ENCODE measurements at places on chromosomes 2 and 18. TPM values are rescaled to one million over a fixed set of nuclear protein-coding genes. Genes with fewer than 3 reads are reported as not detected.

DNA sequence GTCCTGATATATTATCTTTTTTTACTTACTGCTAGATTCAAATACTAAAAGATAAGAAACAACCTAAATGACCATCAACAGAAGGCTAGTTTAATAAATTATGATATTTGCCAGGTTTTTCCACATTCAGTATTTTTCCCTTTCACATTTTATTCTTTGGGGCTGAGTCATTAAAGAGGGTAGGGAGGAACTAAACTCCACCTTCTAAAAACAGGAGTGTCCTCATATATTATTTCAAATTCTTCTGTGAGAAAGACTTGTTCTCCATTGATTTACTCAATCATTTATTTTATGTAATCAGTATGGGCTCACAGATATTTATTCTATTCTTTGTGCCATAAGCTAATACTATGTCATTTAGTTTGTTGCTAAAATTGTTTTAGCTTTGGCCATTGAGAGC lies 9.0 kb downstream of the HDHD2 start:
- H3K4me1 ChIP-seq, result peaks cover 16% of the 10 kb centered on the region
- 0 out of 3 replicates have a peak, but pooled peaks cover 3% of the 10 kb centered on the region for H3K36me3 ChIP-seq
- H3K4me3 ChIP-seq, result no peak overlapping the region
- no peak overlapping the region for H3K27ac ChIP-seq
- no peaks in the 10 kb centered on the region for H3K27me3 ChIP-seq
- no peak for DNase-seq

- DNase-seq, result no peak
- no peak overlapping the region for H3K4me3 ChIP-seq
- no peak overlapping the region for H3K27ac ChIP-seq
- H3K4me1 ChIP-seq, result peaks cover 38% of the 10 kb centered on the region
- no peaks in the 10 kb centered on the region for H3K36me3 ChIP-seq
Measured at GRCh38 chr18:13236411-13236810, 17.9 kb downstream of the LDLRAD4 start.

DNA sequence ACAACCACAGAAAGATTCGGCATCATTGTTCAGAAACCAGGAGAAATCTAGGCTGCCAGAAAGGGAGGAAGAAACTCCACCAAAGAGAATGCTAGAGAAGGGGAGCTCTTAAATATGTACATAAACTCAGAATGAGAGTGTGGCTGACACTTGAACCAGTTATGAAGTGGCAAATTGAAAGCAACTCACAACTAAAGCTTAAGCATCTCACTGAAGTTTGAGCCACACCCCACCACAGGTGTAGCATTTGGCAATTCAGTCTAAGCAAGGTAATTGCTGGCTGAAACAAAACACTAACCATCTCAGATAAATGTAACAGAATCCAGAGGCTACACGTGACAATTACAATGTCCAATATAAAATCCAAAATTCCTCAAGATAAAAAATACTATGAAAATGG lies 168.4 kb downstream of the DOK6 start:
- H3K36me3 ChIP-seq, result peaks cover 1% of the 10 kb centered on the region
- DNase-seq, result no peak
- H3K27me3 ChIP-seq, result no peaks in the 10 kb centered on the region
- H3K4me1 ChIP-seq, result peaks cover 12% of the 10 kb centered on the region
- no peak overlapping the region for H3K4me3 ChIP-seq
- H3K27ac ChIP-seq, result no peak overlapping the region

DNA sequence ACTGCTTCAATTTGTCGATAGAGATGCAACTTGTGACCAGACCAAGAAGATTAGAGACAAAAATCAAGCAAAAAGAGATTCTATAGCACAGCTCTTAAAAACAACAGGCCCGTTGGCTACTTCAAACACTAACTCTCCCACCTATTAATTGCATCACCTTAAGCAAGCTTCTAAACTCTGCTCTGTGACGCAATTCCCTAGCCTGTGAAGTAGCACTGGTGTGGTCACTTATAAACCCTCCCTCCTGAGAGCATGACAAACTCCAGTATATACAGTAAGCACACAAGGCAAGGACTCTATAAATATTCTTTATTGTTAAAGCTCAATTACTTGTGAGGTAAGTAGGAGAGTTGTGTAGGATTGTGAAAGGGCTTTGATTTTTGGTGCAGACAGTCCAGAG lies 72.3 kb downstream of the CMPK2 start:
- no peak overlapping the region for H3K4me3 ChIP-seq
- H3K4me1 ChIP-seq, result no peaks in the 10 kb centered on the region
- H3K27me3 ChIP-seq, result peaks cover 7% of the 10 kb centered on the region

DNA sequence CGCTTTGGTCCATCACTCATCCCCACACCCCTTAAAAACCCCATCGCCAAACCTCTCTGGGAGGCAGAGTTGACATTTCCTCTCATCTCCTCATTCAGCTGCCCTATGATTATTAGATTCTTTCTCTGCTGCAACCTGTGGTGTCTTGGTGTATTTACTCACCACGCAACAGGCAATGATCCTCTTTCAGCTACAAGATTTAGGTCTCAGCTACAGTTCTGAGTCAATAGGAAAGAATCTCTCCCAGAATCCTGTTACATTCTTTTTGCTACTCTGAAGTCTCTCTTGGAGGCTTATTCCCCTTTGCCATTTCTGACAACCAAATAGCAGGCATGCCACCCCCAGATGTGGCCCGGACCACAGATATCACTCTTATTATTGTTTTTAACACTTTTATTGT lies 468.3 kb upstream of the GYPC start:
- H3K4me3 ChIP-seq, result no peak overlapping the region
- no peak for DNase-seq
- H3K27me3 ChIP-seq, result no peaks in the 10 kb centered on the region

DNA sequence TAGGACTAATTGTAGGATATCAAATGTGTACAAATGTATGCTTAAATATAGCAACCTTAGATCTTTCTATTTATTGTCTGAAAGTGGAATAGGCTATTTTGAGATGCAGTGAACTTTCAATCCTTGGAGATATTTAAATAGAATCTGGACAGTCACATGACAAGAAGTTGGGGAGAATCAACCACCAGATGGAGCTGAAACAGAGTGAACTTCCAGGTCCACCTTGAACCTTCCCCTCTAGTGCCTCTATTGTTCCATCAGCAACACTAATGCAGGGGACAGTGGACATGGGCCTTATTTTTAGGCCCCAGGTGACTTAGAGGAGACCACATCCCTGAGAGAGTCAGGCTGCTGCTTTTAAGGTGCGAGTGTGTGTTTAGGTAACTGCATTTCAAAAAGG lies 37.0 kb upstream of the CRIM1 start:
- no peak overlapping the region for H3K27ac ChIP-seq
- no peak overlapping the region for H3K4me3 ChIP-seq
- H3K4me1 ChIP-seq, result peaks cover 7% of the 10 kb centered on the region
- peak; percentile 25 for DNase-seq

GRCh38 chr2:109611467-109612095 lies 2.2 kb downstream of the SEPTIN10 start:
- H3K27ac ChIP-seq, result no peak overlapping the region
- DNase-seq, result peak; percentile 35
- no peaks in the 10 kb centered on the region for H3K27me3 ChIP-seq
- H3K4me1 ChIP-seq, result peaks cover 49% of the 10 kb centered on the region
- H3K36me3 ChIP-seq, result peaks cover 2% of the 10 kb centered on the region
- peak overlapping the region; percentile 100 for H3K4me3 ChIP-seq

- H3K27ac ChIP-seq, result no peak overlapping the region
- no peaks in the 10 kb centered on the region for H3K36me3 ChIP-seq
- H3K27me3 ChIP-seq, result no peaks in the 10 kb centered on the region
- no peak for DNase-seq
Measured at GRCh38 chr18:40387130-40387787, 1567.8 kb upstream of the PIK3C3 start.

DNA sequence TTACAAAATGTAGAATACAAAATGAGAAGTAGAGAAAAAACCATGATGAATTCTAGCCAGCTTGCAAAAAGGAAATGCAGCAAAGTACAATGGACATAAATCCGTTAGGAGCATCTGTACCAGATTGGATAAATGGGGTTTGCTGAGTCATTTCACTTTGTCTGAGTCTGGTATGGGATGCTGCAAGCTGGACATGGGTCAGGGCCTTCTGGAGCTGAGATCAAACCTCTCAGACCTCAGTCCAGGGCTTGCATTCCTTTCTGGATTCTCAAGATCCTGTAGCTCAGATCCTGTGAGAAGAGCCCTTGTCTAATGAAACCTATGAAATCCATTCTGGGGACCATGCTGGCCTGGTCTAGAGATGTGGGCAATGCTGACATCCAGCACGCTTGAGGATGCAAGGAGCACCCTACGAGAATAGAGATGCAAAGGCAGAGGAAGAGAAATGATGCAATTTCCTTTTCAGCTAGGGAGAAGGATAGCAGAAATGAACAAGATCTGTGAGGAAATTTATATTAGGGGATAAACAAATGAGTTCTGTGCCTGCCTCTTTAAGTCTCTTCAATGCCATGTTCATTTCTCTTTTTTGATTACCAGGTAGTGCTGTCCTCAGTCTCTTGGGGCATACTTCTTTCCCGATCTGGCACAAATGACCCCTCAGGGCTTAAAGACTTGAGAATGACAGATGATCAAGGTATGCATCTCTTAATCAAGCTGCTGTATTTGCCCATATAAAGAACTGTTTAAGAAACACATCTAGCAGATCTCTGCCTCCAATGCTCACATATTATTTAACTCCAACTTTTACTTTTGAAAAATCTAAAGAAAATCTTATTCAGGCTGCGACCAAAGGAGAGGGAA lies 230.4 kb downstream of the MEIS1 start:
- no peak overlapping the region for H3K27ac ChIP-seq
- H3K4me3 ChIP-seq, result no peak overlapping the region
- DNase-seq, result no peak
- H3K36me3 ChIP-seq, result no peaks in the 10 kb centered on the region
- no peaks in the 10 kb centered on the region for H3K4me1 ChIP-seq
- H3K27me3 ChIP-seq, result no peaks in the 10 kb centered on the region

- H3K36me3 ChIP-seq, result no peaks in the 10 kb centered on the region
- no peaks in the 10 kb centered on the region for H3K4me1 ChIP-seq
- no peak overlapping the region for H3K4me3 ChIP-seq
- DNase-seq, result no peak
- no peak overlapping the region for H3K27ac ChIP-seq
- no peaks in the 10 kb centered on the region for H3K27me3 ChIP-seq
Measured at GRCh38 chr18:73805991-73806390, 341.6 kb downstream of the FBXO15 start.

DNA sequence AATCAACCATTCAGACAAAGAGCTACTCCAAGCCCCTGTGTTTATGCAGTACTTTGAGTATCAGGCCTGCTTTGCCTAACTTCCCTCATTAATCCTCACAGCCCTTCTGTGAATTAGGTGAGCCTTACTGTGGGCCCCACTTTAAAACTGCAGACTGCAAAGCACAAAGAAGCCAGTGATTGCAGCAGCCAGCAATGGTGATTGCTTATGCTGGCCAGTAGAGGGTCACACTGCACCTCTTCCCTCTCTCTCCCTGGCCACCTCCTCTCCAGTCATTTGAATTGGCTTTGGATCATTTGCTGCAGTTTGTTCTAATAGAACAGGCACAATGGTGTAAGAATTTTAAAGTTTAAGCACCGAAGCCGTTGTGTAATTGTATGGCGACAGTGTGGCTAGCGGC lies 229.9 kb downstream of the AGPS start:
- no peaks in the 10 kb centered on the region for H3K36me3 ChIP-seq
- H3K4me1 ChIP-seq, result peaks cover 29% of the 10 kb centered on the region
- no peak overlapping the region for H3K27ac ChIP-seq

GRCh38 chr18:7980656-7981055 lies 413.5 kb downstream of the PTPRM start:
- H3K4me3 ChIP-seq, result no peak overlapping the region
- no peak overlapping the region for H3K27ac ChIP-seq
- no peak for DNase-seq
- H3K36me3 ChIP-seq, result no peaks in the 10 kb centered on the region
- no peaks in the 10 kb centered on the region for H3K27me3 ChIP-seq
- H3K4me1 ChIP-seq, result peaks cover 2% of the 10 kb centered on the region

The RTTN gene
- total RNA-seq, result 18.7 TPM

The HOXD9 gene
- not detected for total RNA-seq

The GYPC gene
- total RNA-seq, result not detected

The SANBR gene
- 20.9 TPM for total RNA-seq

The RTKN gene
- total RNA-seq, result 107 TPM

The CELF4 gene
- not detected for total RNA-seq

The UGT1A4 gene
- not detected for total RNA-seq
